ENCODE measurements at places on chromosomes 7 and 10. TPM values are rescaled to one million over a fixed set of nuclear protein-coding genes. Genes with fewer than 3 reads are reported as not detected.
A peak's percentile ranks its signal among the peaks of the same experiment; 100 is the strongest.

DNA sequence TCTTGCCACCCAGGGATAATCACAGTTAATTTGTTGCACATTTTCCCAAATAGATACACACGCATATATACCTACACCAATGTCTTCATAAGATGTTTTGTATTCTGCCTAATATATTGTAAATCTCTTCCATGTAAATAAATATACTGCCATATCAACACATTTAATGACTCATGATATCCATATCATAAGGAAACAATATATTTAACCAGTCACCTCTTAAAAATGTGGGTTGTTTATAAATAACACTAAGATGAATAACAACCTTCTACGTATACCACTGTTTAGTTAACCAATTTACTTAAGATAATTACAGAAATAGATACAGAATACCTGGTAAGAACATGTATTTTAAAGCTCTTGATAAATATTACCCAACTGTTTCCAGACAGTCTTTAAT lies 38.2 kb downstream of the ELAPOR2 start:
- no peak for DNase-seq

DNA sequence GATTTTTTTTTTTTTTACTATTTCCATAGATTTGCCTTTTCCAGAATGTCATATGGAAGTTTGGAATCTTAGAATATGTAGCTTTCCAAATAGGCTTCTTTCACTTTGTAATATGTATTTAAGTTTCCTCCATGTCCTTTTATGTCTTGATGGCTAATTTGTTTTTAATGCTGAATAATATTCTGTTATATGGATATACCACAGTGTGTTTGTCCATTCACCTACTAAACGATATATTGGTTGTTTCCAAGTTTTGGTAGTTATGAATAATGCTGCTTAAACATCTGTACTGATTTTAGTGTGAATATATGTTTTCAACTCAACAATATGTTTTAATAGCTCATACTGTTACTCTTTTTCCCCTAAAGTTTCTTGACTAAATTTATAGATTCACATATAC lies 669.8 kb upstream of the PCDH15 start:
- DNase-seq: no peak

GRCh38 chr7:118195837-118196474 lies 12.0 kb downstream of the LSM8 start:
- peak; percentile 41 for DNase-seq

DNA sequence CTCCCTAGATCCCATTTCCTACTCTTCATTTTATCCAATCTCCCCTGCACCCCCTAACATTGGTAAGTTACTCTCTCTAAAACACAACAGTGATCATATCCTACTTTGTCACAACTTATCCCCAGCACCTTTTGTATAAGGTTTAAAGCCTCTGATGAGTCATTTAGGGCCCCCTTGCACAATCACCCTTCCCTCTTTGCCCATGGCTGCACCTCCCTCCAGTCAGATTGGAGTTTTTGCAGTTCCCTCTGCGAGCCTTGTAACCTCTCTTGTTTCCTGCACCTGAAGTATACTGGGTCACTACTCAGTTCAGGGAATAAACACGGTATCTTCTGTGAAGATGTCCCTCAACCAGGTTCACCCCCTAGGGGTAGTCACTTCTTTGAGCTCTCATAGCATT lies 55.9 kb upstream of the ADRB1 start:
- DNase-seq: no peak

The TMEM184A gene
- not detected for polyA plus RNA-seq

The PON1 gene
- not detected for polyA plus RNA-seq
